ENCODE measurements at places on chromosomes 4 and X.

DNA sequence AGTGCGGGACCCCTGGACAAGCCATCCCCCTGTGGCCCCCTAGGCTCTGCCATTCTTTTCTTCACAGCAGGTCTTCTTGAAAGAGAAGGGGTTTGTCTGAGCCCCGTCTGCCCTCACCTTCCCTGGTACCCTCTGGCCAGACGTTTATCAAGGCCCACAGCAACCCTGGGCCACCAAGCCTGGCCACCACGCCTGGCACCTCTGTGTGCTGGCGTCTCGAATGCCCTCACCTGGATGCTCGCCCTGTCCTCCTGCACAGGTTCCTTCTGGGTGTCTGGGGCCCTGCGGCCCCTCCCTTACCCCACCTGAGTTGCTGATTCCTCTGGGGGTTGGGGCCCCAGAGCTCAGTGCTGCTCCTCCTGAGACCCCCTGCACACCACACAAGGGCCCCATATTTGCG is 25.1 kb downstream of the ADRA2C start:
- DNase-seq = no peak

DNA sequence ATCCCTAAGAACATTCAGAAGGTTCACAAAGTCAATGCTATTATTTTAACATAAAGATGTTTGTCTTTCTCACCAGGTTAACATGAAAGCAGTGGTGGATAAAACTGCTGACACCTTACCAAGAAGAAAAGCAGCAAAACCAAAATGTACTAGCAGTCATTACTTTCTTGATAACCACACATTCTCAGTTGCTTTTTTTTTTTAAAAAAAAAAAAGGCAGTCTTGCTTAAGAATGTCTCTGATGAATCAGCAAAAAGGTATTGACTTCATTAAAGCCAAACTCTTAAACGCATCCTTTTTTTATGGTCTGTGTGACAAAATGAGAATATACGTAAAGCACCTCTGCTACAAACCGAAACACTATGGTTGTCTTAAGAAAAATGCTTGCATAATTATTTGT is 31.9 kb downstream of the CDKL2 start:
- DNase-seq = no peak

DNA sequence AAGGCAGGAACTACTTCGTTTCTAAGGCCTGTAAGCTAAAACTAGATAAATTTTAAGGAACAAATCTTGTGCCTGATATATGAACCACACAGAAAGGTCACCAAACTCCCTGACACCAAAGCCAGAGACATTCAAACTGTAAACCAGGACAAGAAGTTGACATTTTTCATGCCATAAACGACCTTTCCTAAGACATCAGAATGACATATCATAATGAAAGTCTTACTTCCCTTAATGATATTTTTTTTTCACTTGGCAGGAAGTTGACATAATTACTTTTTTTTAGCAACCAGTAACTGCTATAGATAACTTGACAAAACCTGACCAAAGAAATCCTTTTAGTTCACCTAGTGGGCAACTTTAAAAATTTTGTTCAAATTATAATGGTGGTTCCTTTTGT is 231.5 kb upstream of the AGTR2 start:
- no peak for DNase-seq

DNA sequence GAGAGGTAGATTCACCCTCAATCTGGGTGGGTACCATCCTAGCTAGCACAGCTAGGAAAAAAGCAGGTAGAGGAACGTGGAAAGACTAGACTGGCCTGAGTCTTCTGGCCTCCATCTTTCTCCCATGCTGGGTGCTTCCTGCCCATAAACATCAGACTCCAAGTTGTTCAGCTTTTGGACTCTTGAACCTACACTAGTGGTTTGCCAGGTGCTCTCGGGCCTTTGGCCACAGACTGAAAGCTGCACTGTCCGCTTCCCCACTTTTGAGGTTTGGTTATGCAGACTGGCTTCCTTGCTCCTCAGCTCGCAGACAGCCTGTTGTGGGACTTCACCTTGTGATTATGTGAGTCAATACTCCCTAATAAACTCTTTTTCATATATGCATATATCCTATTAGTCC is 36.4 kb upstream of the UGT2B4 start:
- no peak for DNase-seq

DNA sequence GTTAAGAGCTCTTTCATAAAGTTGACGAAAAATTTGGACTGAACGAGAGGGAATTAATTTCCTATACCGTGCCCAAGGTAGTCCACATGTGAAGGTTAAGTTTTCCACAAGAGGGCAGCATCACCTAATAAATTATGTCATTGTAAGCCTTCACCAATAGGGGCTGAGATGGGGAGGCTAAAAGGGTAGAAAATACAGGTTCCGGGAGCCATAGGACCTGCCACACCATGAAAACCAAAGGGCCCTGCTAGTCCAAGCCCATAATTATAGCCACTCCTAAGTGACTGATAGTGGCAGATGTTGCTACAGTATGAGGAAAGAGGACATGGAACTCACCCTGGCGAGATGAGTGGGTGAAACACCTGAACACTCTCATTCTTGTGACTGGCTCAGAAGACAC is 122.2 kb downstream of the SHROOM4 start:
- DNase-seq = peak; percentile 36

- no peak for DNase-seq
Measured at GRCh38 chr4:188911199-188911598, 772.0 kb downstream of the TRIML1 start.

DNA sequence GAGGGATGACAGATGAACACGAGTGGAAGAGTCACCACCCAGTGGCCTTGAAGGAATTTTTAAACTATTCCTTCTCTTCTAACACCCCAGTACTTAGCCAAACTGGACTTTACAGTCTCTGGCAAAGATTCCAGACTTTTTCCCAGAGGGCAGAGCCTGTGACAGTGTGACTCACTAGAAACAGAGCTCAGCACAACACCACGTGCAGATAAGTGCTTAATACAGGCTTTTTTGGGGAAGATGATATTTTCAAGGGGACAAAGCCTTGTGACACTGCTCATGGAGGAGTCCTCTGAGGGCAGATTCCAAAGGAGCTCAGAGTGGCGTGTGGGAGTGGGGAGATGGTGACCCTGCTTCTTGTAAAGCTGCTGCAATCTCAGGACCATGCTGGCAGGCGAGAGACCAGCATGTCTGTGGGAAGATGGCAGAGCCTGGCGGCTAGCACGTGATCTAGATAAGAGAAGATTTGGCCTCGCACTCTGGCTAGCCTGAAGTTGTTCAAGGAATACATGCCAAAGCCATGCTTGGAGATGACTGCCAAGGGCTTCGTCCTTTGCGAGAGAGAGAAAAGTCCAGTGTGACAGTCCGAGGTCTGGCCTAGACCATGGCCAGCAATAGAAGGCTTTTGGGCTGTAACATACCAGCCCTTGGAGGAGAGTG is 2.4 kb downstream of the RAB33A start:
- peak; percentile 50 for DNase-seq

DNA sequence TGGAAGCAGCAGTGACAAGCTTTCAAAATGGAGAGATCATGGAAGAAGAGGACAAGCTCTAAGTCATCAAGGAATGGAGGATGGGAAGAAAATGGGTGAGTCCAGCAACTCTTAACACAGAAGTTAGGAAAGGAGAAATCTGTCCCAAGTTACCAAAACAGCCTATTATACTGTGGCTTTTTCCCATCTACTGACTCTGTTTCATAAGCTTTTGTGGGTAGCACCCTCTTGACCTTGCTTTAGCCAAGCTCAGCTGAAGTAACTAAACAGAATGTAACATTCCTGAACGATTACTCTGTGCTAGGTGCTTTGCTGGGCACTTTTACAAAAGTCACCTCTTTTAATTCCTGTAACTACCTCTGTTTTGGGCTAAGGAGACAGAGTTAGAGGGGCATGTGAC is 54.9 kb downstream of the MAP7D2 start:
- peak; percentile 8 for DNase-seq

- peak; percentile 13 for DNase-seq
Measured at GRCh38 chrX:18415386-18415785, 10.0 kb upstream of the CDKL5 start.

Data from brain microvascular endothelial cell (primary cell).